Activated CD4-positive, alpha-beta memory T cell treated with anti-CD3 and anti-CD28 coated beads for 36 hours (primary cell): ENCODE measurements at places on chromosomes 4 and X. TPM values are rescaled to one million over a fixed set of nuclear protein-coding genes. Genes with fewer than 3 reads are reported as not detected.
A peak's percentile ranks its signal among the peaks of the same experiment; 100 is the strongest.

Gene MAGEA11
- not detected for total RNA-seq

Gene ABLIM2
- 0.63 TPM for total RNA-seq

Gene PRSS48
- total RNA-seq = not detected

Gene POU3F4
- not detected for total RNA-seq

DNA sequence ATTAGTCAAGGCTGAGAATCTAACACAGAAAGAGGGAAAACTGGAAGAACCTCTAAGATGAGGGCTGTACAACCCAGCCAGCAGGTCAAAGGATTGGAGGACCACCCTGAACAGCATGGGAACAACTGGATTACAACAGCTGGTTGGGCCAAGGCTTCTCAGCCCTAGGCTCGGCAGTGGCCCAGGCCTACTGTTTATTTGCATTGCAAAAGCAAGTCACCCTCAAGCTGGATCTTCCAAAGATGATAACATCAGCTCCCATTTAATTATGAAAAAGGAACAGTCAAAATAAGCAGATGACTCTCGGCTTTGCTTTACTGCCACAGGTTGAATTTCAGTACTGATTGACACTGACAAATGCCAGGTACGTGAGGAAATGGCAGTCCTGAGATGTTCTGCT is 61.8 kb downstream of the GPC3 start:
- DNase-seq = no peak

DNA sequence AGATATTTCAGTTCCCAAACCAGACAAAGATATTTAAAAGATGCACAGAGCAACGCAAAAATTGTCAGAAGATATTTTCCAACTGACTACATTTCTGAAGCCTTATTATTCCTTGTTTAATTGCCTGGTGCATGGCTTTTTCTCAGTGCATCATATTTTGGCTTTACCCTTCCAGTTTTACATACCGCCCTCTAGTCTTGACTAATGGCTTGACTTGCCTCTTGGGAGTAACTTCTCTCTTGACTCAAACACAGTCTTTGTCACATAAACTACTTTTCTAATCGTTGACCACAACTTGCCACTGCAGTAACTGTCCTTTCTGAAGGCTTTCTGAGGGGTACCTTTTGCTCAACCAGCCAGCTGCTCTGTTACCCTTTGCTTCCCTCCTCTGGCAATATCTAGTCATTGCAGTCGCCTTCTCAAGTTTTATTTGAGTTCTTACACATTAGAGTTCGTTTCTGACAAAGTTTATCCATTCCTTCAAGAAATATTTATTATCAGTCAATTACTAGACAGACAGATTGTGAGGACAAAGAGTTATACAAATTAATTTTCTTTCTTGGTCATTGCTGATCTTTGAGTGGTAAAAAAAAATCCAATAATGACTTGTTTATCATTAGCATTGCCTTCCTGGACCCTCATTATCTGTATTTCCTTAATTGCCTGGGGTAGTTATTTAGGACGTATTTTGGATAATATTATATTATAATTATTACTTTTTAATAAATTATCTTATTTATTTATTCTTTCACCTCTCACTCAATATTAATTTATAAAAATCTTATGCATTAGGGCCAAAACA is 506.9 kb upstream of the PCDH10 start:
- no peak for DNase-seq

DNA sequence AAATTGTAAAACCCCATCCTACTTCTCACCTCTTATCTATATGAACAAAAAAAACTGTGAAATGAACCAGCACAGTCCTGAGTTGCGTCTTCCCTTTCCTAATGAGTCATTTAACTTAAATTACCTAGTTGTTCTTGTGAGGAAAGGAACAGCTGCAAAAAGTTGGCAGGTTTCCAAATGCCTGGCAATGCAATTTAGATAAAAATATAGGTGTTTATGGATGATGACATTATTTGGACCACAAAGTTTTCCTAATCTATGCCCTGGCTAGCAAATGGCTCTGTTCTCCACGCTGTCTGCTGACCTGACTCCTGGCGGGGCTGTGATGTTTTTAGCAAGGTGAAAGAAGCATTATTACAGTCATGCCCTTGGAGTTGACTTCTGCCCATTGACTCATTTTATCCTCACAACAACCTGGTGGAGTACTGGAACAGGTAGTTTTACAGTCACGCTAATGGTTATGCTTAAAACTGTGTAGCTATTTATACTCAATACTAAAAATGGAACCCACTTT is 29.8 kb upstream of the RELL1 start:
- DNase-seq = peak; percentile 57

DNA sequence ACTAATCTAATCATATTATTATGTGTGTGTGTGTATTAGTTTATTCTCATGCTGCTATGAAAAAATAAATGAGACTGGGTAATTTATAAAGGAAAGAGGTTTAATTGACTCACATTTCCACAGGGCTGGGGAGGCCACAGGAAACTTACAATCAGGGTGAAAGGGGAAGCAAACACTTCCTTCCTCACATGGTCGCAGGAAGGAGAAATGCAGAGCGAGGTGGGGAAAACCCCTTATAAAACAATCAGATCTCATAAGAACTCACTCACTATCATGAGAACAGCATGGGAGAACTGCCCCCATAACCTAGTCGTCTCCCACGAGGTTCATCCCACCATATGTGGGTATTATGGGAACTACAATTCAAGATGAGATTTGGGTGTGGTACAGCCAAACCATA is 190.9 kb upstream of the TAPT1 start:
- no peak for DNase-seq

DNA sequence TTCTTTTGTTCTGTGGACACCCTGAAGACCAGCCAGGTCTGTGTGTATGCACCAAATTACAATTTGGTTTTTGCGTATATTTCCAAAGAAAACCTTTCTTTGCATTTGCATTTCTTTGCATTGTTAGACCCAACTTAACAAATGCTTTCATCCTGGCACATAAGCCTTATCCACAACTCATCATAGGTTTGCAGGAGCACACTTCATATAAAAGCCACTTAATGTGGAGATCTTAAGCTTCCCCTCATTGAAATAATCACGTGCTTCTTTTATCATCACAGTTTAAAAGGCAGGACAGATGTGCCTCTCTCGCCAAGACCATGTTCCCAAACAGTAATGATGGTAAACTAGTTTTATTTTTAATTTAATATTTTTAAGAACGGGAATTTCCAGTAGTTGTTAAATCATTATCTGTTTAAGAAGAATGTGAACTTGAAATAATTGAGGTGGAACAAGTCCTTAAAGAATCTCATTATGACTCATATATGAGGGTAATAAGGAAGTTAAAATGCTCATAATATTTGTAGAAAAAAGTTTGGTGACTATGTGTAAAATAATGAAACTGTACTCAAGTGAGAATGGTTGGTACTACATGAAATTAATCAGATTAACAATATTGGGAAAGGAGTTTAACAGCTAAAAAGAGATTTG is 65.5 kb downstream of the GLRA3 start:
- DNase-seq = no peak

GRCh38 chrX:12379671-12380070 is 241.4 kb downstream of the FRMPD4 start:
- no peak for DNase-seq

GRCh38 chrX:56564164-56564885 is 898 bp downstream of the UBQLN2 start:
- DNase-seq = peak; percentile 73

DNA sequence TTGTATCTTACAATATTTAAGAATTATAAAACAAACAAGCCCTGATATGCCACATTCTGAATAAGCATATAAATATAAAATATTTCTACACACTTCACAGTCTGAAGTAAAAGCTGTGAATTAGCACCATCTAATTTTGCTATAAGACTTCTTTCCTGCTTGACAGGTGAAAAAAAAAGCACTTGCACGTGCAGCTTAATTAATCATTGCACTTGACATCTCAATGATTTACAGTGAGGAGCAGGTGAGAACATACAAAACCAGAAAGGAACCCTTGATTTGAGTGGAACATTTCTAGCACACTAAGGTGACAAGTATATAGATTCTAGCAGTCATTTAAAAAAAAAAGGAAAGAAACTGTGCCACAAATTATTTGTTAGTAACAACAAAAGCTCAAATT is 47.9 kb downstream of the CHIC2 start:
- no peak for DNase-seq

DNA sequence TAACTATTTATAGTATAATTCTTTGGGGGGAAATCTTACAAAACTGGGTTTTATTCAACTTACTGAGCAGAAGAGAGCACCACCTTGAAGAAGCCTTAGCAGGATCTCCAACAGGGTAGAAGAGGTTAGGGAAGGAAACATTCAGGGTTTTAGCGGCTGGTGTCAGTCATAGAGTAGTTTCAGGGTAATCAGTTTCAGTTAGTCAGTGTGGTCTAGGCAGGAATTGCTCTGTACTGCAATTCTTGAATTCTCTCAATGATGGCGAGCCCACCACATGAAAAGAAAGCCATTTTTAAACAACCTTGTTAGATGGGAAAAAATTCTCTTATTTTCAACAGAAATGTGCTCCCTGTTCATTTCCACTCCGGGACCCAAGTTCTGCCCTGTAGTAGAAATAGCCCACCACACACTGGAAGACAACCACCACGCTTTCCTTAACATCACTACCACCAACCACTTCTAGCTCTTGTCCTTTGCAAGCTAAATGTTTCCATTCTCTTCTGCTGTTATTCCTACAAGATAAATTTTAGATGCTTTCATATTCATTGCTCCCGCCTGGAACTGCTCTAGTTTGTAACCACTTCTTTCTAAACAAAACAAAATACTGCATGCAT is 25.9 kb downstream of the COL25A1 start:
- peak; percentile 12 for DNase-seq

GRCh38 chrX:109774706-109775105 is 41.6 kb upstream of the ACSL4 start:
- DNase-seq = no peak

DNA sequence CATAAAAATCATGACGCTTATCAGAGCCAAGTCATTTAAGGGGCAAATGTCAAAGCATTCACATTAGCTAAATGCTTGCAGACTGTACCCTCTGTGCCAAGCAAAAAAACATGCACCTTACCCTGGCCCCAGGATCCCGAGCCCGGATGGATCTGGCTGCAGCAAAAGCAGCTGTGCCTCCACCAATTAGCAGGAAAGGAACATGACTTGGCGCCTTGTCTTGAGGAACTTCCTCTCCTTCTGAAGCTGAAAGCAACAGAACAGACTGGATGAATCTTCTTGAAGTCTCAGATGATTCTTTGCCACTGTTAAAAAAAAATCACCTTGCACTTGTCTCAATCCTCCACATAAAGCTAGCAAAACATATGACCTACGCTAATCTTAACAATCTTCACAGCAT is 18.0 kb downstream of the AIFM1 start:
- no peak for DNase-seq

- no peak for DNase-seq
Observed at GRCh38 chrX:67563469-67564448, 19.9 kb downstream of the AR start.
